ENCODE measurements at places on chromosomes 6 and 20.
A peak's percentile ranks its signal among the peaks of the same experiment; 100 is the strongest.

- DNase-seq = no peak
These were observed 187.0 kb downstream of the HDGFL1 start for GRCh38 chr6:22756365-22756764.

- DNase-seq = no peak
These were observed 24.6 kb downstream of the TRAM2 start for GRCh38 chr6:52552278-52552643.

DNA sequence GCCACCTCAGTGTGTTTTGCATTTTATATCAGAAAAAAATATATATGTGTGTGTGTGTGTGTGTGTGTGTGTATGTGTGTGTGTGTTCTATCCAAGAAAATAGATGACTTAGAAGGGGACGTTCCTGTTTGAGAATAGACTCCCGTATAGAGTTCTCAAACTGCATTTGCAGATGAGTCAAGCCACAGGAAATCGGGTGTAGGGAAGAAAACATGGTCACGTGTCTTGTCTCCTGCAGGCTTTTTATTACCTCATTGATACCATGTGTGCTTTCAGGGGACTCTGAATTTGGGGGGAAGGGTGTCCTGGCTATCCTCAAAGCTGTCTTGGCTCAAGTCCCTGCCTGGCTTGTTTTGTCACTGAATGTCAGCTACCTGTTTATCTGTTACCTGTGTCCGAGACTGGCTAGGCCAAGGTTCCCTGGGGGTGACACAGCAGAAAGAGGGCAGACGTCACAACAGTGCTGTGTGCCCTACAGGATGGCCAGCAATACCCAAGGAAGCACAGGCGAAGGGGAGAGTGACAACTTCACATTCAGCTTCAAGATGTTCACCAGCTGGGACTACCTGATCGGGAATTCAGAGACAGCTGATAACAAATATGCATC lies 55.7 kb upstream of the NOP56 start:
- DNase-seq = no peak

DNA sequence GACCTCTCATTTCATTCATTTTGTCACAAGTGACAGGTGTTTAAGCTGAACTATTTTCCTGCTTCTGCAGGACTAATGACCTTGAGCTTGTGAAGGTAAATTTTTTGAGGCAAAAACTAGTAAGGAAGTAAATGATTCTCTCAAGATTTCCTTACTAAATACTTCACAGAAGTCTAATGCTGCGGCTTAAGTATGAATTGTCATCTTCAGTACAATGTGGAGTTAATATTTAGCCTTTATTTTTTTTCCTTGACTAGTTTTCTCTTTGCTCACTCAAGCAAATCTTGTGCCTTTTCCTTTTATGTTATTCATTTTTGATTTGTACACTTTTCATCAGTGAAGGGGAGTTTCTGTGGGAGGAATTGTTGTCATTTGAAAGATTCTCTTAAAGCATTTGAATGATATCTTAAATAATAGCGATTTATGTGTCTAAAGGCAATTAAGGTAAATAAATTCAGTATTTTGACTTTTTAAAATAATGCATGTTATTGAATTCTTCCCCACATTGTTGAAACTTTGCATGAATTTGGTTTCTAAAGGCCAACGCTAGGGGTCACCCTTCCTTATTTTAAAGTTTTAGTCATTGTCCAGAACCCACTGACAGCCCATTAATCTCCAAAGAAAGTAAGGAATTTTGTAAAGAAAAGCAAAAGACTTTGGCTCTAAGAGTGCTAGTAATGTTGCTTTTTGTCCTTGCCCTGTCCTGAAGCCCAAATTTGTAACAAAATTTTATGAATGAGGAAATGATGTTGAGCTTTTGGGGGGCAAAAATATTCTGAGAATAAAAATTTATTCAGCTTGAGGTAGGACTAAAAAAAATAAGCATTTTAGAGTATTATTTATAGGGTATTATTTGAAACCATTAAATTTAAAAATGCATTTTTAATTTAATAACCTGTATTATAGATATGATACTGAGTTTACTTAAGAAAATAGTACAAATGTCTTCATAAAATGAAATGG lies 157.4 kb upstream of the LAMA2 start:
- peak; percentile 41 for DNase-seq

- no peak for DNase-seq
These were observed 79.4 kb downstream of the DACT2 start for GRCh38 chr6:168240160-168240559.

DNA sequence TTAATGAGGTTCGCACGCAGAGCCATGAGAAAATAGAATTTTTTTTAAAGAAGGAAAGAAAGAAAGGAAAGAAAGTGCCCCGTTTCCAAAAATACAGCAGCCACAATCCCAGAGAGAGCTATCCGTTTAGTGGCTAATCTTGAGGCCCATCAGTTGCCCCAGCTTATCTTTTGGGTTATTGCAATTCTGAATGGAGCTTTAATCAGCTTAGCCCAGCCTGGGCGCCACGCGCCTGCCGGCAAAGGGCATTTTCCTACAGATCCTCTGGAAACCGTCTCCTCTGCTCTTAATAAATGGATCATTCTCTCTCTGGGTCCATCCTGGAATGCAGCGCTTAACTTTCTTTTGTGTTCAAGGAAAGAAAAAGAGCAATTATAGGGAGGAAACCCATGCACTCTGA lies 413.3 kb downstream of the MAFB start:
- DNase-seq = no peak

DNA sequence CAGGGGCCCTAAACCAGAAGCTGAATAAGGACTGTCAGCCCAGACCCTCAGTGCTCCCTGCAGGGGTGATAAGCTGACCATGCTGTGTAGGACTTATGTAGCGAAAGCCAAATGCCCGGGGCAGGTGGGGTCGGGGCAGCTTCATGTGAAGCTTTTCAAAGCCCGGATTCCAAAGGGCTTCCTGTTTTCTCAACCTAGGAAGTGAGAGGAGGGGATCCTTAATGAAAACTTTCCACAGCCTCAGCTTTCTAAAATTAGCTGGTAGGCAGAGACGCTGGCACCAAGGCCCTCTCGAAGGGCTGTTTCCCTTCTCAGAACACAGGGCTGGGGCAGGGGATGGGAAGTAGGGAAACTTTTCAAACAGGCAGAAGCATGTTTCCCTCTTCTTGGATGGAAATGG lies 148.9 kb downstream of the NFATC2 start:
- DNase-seq = no peak

DNA sequence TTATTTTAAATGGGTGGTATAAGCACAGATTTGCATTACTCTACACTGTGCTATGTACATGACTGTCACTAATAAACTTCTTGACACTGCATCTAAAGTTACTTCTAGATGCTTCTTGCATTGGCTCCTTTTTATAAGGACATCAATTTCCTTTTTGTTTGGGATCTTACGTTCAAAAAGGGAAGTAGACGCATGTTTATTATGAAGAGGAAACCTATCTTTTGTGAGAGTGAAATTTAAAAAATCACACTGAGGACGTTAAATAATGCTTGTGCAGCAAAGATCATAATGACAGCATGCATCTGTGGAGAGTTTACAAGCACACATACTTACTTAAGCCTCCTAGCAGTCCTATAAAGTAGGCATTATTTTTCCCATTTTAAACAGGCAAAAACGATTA lies 479.5 kb downstream of the CD83 start:
- no peak for DNase-seq

GRCh38 chr20:64150756-64151632 lies 13.3 kb upstream of the MYT1 start:
- no peak for DNase-seq

DNA sequence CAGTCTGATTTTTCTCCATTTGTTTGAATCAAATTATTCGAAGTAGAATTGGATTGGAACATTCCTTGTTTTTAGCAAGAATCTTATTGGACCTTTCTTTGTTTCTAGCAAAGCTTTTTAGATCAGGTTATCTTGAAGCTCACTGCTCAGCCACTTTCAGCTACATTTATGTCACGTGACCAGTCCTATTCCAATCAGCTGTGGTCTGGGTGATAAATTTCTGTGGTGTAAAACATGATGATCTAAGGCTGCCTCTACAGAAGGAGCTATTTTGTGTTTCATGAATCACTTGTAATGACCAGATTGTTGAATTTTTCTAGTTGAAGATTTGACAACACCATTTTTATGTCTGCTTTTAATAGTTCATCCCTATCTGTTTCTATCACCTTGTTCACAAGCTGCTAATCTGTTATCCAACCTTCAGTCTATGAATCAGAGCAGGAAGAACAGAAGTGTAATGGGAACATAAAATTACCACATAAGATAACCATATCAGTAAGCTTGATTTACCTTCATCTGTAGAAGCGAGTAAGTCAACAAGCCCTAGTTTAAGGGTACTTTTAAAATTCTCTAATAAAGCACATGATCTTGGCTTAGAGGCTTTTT lies 101.0 kb upstream of the MAP3K7 start:
- no peak for DNase-seq

DNA sequence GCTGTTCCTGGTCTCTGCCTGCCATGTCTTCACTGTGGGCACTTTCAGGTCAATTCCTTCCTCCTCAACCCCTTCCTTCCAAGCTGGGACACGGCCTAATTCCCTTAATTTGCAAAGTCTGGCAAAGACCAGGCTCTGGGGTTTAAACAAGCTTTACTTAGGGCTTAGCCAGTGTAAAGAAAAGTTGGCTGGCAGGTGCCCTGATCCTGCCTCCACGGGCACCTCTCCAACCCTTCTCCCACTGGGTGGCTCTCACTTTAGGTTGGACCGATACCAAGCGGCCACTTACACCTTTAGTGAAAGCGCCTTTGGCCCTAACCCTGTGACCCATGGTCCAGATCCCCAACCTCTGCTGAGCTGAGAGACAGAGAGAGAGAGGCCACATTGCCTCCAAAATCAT lies 13.7 kb upstream of the MLN start:
- DNase-seq = no peak

DNA sequence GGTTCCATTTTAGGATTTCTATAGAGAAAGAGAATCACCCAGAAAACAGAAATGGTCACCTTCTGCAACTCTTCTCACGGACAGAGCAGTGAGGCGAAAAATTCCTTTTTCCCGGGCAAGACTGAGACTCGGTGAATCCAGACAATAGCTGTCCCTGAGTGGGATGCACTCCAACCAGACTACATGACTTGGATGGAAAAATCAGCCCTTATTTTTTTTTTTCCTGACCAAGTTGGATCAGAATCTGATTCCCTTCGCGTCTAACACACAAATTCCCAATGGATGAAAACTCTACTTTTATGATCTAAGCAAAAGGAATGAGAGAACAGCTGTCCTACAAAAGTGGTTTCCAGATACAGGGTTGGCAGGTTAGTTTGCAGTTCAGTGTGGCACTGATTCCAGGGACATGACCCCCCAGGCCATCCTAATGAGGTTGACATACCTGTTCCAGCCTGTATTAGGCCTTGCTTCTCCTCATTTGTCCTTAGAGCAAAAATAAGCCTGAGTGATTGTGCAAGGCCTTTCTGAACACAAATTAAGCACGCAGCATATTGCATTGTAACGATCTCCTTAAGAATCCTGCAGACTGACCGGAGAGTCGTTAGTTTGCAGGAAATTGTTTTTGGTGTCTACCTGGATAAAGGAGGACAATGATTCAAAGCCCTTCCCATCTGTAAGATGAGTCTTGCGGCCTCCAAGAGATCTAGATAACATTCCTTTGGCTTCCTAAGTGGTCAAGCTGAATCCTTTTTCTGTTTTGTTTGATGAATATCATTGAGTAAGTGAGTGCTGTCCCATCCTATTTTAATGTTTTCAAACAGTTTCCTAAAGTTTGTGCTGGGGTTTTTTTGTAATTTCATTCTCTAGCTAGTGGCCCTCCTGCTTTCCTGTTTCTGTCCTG lies 1.5 kb upstream of the NEDD9 start:
- no peak for DNase-seq

DNA sequence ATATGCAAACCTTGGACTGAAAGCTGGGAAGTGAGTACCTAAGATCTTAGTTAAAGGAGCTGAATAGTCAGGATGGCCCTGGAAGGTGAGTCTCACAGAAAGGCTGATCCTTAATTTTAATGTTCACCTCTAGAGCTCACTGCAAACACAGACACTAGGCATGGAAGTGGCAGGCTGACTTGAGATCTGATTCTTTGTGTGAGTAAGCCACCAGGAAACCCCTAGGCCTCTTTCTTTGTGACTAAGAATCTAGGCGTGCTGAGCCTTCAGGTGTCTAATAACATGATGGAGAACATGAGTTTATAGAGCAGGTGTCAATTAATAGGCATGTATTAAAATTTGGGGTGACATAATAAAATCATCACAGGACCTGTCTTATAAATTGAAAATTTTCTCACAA lies 642.2 kb downstream of the EYS start:
- no peak for DNase-seq

DNA sequence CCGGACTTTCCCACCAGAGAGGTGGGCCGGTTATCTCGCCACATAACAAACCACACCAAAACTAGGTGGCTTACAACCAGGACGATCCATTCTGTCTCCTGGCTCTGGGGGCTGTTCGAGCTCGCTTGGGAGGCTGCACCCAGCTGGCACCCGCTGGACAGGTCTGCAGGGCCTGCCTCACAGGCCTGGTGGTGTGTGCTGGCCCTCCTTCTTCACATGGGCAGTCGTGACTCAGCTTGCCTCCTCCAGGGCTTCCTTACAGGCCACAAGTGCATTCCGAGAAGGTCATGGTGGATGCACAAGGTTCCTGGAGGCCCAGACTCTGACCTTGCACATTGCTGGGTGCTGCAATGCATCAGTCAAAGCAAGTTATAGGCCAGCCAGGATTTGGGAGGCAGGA lies 34.2 kb downstream of the FOXF2 start:
- no peak for DNase-seq

- no peak for DNase-seq
These were observed 4.9 kb upstream of the TOX2 start for GRCh38 chr20:43909720-43910119.

- no peak for DNase-seq
These were observed 172.4 kb downstream of the ADGB start for GRCh38 chr6:146770965-146771735.

DNA sequence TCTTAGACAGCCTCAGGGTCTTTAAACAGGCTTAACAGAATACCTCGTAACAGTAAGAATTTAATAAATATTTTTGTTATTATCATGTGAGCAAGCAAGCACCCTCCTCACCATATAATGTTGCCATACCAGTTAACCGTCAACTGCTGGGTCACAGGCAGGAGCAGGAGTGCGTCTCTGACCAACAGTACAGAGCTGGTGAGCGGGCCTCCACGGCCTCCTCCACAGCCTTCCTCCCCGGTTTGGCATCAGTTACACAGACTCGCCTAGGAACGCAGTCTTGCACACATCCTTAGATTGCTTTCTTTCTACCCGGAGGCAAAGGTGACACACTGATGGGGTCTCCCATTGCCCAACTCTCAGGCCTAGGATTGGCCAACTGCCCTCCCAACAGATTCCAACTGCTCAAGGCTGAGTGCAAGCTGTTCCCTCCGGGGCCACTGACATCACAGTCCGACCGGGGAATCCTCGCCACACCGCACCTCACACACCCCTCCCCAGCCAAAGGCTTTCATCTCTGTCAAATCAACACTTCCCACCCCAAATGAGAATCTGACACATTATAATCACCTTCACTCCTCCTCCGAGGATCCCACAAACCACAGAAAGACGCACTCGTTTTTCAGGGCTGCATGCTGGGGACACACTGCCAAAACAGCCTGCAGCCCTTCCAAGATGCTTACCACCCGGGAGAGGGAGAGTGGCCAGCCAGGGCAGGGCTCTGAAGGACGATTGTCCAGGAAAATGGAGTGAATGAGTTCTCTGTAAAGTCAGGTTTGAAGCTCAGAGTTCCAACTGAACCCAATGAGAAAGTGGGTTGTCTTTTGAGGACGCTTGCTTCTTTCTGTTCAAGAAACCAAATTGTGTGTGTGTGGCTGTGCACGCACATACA lies 63.2 kb downstream of the PDE10A start:
- no peak for DNase-seq

Data from right renal pelvis (tissue), 4 donors.